Left kidney (tissue), 8 donors: ENCODE measurements at places on chromosomes 3 and 15. TPM values are rescaled to one million over a fixed set of nuclear protein-coding genes. Genes with fewer than 3 reads are reported as not detected.

SLC9A9 gene
- 5.9 TPM for polyA plus RNA-seq

GP5 gene
- 0.40 TPM for polyA plus RNA-seq

SERPINI2 gene
- polyA plus RNA-seq: 1.9 TPM

INSYN1 gene
- 12.6 TPM for polyA plus RNA-seq

TMEM207 gene
- polyA plus RNA-seq: 18.1 TPM

CFAP92 gene
- 1.7 TPM for polyA plus RNA-seq

MORC1 gene
- polyA plus RNA-seq: 0.57 TPM

LTF gene
- 1.7 TPM for polyA plus RNA-seq

CHRNA7 gene
- polyA plus RNA-seq: 37.3 TPM

CCR4 gene
- polyA plus RNA-seq: 0.18 TPM

NCK1 gene
- polyA plus RNA-seq: 44.8 TPM

SLC38A3 gene
- polyA plus RNA-seq: 9.4 TPM

ROPN1 gene
- polyA plus RNA-seq: 0.25 TPM

CPN2 gene
- polyA plus RNA-seq: 0.80 TPM

NME9 gene
- 4.8 TPM for polyA plus RNA-seq

GAP43 gene
- polyA plus RNA-seq: 0.30 TPM

GOLGA8K gene
- 3.6 TPM for polyA plus RNA-seq

HTR3E gene
- not detected for polyA plus RNA-seq

PLCH1 gene
- 13.6 TPM for polyA plus RNA-seq

DNA sequence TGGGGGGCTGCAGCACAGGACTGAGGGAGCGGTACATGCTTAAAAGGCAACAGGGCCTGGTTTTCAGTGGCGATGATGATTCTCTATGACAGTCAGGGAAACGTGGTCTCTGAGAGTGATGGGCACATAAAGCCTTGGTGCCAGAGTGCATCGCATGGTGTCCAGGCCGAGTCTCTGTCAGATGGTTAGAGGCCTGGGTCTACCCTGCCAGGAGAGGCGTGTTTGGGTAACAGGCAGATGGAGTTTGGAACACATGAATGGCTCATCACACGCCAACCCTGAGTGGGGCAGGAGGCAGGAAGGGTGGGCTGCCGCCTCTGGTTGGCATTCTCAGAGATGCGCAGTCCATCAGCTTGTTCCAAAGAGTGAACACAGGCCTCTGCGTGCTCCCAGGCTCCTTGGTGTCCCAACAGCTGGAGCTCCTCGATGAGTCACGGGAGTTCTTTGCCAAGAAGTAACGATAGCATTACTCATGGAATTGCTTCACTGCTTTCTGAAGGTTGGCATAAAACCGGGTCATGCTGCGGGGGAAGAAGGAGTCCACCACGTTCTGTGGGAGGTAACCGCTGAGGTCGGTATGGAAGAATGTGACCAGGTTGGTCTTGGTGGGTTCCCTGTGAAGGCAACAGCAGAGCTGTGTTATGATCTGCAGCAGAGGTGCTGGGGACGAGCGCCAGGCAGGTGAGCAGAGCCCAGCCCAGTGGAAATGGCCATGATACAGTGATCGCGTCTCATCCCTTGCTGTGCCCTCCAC is 11.0 kb downstream of the STARD5 start:
- no peak for DNase-seq

DNA sequence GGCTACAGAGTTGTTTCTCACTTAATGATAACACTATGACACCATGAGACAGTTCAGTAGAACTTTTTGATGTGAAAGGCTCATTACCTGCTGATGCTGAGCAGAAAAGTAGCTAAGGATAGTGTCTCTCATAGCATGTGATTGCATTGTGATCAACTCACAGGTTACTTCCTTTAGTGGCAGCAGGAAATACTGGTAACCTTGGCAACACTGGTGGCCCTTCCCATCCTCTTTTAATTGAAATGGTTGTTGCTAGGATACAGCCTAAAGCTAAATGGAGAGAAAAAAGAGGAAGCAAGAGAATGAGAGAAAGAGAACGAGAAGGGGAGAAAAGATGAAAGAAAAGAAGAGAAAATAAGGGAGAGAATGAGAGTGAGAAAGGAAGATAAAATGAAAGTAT is 204.7 kb upstream of the GAP43 start:
- DNase-seq: no peak

GRCh38 chr3:96991800-96992365 is 177.5 kb downstream of the EPHA6 start:
- no peak for DNase-seq

GRCh38 chr15:38440353-38441129 is 13.4 kb upstream of the FAM98B start:
- peak; percentile 61 for DNase-seq

DNA sequence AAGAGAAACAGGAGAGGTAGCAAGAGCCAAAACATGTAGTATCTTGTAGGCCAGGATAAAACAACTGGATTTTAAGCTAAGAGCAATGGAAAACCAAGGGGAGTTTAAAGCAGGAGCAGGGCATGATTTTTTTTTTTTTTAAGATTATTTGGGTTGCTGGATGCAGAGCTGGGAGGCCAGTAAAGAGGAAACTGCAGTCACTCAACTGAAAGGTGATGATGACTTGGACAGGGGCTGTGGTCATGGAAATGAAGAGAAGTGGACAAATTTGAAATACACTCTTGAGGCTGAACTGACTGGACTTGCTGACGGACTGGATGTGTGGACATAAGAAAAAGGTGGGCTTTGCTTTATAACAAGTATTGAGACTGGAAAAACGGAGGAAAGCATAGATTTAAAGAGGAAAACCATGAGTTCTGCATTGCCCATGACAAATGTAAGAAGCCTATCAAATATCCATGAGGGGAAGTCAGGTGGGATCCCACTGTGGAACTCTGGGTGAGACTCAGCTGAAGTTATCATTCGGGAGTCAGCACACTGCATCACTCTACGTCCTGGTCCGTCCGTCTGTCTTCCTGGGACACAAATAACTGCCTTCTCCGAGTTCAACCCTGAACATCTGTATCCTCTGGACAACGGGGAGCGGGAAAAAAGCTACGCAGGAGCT is 688 bp downstream of the XPC start:
- DNase-seq: peak; percentile 31

GRCh38 chr3:8416965-8417364 is 84.7 kb upstream of the LMCD1 start:
- DNase-seq: no peak

DNA sequence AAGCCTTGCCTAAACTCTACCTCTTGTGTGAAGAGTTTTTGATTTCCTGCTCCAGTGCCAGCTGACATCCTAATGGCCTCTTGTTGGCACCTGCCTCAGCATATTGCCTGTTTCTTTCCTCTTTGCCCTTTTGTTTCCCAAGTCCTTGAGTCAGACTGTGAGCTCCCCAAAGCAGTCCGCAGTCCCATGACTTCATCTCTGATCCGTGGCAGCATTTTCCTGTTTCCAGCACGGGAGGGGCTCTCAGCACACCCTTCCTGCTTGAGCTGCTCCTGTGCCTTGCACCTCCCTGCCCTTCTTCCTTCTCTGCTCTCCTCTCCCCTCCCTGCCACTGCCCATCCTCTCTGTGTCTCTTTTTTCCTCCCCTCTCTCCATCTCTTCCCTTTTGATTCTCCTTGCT is 179.6 kb downstream of the EPHB1 start:
- no peak for DNase-seq

DNA sequence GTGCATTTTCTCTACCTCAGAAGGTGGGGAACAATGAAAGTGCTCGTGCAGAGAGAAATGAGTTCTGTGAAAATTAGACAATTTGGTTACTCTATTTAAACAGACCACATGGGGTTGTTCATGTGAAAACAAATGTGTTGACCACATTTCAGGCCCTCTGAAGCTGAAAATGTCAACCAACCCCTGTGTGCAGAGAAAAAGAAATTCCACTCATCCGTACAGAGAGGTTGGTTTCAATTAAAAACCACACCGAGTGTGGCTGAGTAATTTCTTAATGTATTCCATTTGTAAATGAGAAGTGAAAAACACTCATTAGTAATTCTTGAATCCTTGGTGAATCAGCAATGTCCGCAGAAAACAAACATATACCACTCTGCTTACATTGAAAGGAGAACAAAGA is 46.9 kb upstream of the SLC7A14 start:
- DNase-seq: no peak

- DNase-seq: no peak
Observed at GRCh38 chr3:11498646-11499045, 145.1 kb downstream of the VGLL4 start.

- DNase-seq: no peak
Observed at GRCh38 chr3:174358252-174358651, 500.9 kb upstream of the NAALADL2 start.

DNA sequence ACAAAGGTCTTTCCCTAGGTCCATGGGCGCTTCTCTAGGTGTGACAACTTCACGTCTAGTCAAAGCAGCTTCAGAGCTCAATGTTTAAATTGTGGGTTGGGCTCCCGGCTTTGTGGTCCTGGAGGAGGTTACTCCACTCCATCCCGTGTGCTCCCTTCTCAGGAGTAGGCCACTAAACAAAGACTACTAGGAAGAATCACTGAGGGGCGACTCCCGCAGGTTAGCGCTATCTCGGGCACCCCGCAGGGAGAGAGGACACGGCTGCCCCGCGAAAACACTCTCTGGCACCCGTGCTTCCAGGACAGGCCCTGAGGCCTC is 500 bp downstream of the PARP6 start:
- no peak for DNase-seq

DNA sequence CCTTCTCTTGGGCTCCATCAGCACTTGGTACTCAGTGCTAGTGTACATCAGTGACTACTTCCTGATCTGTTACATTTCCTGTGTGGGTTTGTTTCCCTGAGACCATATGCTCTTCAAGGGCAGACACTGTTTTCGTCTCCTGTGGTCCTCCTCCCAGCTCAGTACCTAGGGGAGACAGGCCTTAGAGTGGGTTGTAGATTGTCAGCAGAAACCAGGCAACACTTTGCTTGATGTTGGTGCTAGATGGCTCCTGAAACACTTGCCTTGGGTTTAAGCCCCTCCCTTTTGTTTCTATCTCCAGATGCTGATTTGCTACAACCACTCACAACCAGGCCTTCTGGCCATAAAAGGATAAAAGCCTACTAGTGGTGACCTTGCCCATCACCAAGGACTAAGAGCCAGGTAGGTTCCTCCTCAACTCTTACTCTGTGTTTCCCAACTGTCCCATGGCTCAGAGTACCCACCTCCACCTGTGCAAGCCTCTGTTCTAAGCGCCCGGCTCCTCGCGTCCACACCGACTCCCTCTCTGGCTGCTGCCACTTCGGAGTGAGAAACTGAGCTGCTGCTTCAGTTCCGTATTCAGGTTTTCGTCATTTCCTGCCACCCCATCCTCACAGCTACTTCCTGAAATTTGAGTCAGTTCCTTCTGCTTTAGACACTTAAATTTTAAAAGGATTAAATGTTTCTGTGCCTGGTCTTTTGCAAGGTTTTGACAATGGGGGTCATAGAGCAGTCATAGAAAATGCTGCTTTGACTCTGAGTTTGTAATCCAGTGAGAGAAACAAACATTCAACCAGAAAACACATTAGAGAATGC is at the start of gene HCLS1:
Gene HCLS1 (minus strand): TSS at position 548 of the 816 bp plus-strand sequence. CDS start 2,556 bp downstream, outside the sequence.
- DNase-seq: no peak

- no peak for DNase-seq
Observed at GRCh38 chr15:49895347-49896223, 223.4 kb downstream of the ATP8B4 start.

GRCh38 chr3:141231952-141232823 is 563 bp downstream of the PXYLP1 start:
- DNase-seq: no peak

DNA sequence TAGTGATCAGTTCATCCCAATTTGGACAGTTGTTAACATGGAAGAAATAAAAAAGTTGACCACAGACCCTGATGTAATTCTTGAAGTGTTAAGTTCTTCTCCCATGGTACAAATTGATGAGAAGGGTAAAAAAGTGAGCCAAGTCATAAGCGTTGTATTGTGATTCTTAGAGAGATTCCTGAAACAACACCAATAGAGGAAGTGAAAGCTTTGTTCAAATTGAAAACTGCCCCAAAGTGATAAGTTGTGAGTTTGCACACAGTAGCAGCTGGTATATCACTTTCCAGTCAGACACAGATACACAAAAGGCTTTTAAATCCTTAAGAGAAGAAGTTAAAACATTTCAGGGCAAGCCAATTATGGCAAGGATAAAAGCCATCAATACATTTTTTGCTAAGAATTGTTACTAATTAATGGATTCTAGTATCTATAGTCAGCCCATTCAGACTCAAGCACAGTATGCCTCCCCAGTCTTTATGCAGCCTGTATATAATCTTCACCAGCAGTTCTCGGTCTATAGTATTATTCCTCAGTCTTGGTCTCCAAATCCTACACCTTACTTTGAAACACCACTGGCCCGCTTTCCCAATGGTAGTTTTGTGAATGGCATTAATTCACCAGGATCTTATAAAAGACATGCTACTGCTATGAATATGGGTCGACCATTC is 38.2 kb downstream of the CDIN1 start:
- no peak for DNase-seq

DNA sequence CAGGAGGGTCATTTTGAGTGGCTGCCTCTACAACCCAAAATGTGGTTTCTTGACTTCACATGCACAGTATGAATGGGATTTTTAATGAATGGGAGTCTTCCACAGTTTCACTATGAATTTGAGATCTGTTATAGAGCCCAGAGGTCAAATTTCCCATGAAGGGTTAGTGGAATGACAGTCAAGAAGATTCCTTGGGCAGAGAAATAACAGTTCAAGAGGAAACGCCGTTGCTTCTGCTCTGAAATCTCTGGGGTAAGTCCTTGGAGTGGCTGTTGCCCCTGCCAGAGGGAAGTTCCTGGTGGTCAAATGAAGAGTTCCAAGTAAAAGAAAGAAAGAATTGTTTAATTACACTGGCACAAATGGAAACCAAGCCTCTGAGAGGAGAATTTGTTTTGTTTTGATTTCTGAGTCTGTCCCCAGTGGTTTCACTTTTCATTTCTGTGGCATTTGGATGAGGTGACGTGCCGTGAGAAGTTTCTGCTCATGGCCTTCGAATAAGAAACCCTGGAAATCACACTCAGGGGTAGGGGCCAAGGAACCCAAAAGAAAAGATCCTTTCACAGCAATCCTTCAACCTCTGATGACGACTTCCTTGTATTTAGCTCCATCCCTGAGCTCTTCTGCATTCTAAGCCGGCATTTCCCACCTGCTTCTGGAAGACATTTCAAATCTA is 77.5 kb upstream of the IL12A start:
- DNase-seq: no peak

- DNase-seq: no peak
Observed at GRCh38 chr15:49815950-49816349, 195.1 kb downstream of the DTWD1 start.

DNA sequence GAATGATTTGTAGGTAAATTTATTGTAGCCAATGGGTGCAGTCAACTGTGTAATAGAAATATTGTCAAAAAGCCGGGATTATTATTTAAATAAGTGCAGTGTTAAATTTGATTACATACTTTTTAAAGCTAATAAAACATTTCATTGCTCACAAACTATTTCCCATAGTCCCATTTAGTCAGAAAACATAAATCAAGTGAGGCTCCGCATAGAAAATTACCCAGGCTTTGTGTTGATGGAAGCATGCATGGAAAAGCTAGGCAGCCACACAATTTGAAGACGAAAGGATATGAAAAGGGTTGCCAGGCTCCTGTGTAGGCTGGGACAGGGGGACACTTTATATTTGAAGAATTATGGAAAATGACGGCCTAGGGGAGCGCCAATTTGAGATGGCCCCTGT is 82.3 kb downstream of the LRTM1 start:
- DNase-seq: no peak

GRCh38 chr3:36543276-36543997 is 163.1 kb downstream of the STAC start:
- DNase-seq: no peak

GRCh38 chr3:9036404-9037131 is 73.3 kb upstream of the RAD18 start:
- DNase-seq: no peak
